Brain microvascular endothelial cell (primary cell): ENCODE measurements at places on chromosomes 3 and 15.
A peak's percentile ranks its signal among the peaks of the same experiment; 100 is the strongest.

GRCh38 chr15:69782809-69783208 lies 314.9 kb downstream of the TLE3 start:
- DNase-seq, result no peak

- DNase-seq, result peak; percentile 59
These were observed 856 bp downstream of the TMEM40 start for GRCh38 chr3:12758025-12758781.

GRCh38 chr3:51718547-51719409 lies 11.9 kb downstream of the GRM2 start:
- peak; percentile 25 for DNase-seq

GRCh38 chr3:111506435-111506834 lies 35.6 kb upstream of the CD96 start:
- no peak for DNase-seq

DNA sequence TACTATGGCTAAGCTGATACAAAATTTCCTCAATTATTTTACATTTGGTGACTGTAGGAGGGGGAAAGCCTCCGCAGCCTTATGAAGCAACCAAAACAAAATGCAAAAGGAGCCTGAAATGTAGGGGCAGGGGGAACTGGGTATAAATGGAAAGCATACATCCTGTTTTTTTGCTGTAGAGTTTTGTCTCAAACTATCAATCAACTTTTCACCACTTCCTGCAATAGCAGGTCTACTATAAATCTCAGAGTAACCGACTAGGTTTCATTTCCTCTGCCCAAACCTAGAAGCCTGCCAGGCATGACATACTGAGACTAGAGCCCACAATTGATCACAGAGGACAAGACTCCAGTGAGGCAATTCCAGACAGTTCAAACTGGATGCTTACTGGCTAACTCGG lies 91.3 kb downstream of the SHQ1 start:
- no peak for DNase-seq

DNA sequence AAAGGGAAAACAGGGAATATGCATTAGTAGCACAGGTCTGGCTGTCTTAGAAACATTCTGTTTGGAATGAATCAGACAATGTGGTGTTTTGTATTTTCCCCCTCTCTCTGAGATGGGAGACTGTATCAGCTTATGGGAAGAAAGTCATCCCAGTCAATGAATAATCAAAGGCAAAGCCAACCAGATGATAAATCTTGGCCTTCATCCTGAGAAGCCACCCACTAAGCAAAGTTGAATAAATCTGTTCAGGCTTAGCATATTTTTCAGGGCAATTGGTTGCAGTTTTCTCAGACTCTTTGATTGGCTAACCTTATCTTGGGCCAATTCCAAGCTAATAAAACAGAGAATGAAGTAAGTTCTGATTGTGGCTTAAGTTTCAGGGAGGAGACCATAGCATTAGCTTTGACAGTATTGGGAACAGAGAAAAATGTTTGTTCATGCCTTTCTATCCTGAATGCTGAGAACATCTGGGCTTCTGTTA lies 63.6 kb upstream of the ARL8B start:
- DNase-seq, result peak; percentile 33

GRCh38 chr15:40276927-40277326 lies 5.9 kb downstream of the ANKRD63 start:
- no peak for DNase-seq

GRCh38 chr15:72916897-72917296 lies 133.3 kb upstream of the ADPGK start:
- no peak for DNase-seq

DNA sequence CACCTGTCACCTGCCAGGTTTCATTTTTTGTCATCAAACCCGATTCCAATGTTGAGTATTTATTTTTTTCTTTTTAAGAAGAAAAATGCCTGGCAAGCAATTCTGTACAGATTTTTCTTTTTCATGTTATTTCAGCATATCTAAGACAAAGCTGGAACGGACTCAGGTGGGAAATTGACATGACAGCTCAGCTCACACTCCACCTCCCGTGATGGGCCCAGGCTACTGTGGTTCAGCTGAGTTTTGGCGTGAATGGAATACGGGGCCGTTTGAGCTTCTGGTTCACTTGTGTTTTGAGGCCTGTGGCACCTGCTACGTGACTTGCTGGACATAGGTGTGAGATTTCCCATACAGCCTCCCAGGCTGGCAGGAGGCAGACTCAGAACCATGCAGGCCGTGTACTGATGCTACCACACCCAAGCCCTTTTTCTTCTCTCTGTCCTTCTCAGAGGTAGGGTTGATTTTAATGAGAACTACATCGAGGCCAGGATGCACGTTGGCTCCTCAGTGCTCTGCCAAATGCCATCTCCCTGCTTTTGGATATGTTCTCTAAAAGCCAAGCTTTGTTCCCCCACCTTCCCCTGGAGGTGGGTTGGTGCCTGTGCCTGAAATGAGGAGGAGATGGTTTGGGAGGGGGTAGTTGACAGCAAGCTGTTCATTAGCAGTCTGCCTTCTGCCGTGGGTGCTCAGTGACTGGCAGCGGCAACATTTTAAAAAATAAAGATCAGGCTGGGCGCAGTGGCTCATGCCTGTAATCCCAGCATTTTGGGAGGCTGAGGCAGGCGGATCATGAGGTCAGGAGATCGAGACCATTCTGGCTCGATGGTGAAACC lies 48.7 kb downstream of the TRAK1 start:
- no peak for DNase-seq
